ENCODE measurements at places on chromosomes 1 and 21.

DNA sequence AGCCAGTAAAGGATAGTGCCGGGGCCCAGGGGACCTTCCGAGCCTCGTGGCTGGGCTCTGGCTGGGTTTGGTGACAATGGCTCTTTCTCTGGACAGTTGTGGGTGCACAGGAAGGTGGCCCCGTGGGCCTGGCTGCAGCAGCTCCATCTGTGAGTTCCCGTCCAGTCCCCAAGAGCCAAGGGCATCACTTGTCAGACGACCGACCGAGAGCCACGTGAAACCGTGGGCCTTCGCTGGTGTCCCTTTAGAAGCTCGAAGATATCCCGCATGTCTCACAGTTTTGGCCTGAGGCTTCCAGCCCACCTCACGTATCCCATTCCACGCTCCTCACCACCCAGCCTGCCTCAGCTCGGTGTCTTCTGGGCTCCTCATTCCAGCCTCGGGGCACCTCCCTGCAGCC, 27.2 kb upstream of the UMODL1 start:
- no peak for DNase-seq

DNA sequence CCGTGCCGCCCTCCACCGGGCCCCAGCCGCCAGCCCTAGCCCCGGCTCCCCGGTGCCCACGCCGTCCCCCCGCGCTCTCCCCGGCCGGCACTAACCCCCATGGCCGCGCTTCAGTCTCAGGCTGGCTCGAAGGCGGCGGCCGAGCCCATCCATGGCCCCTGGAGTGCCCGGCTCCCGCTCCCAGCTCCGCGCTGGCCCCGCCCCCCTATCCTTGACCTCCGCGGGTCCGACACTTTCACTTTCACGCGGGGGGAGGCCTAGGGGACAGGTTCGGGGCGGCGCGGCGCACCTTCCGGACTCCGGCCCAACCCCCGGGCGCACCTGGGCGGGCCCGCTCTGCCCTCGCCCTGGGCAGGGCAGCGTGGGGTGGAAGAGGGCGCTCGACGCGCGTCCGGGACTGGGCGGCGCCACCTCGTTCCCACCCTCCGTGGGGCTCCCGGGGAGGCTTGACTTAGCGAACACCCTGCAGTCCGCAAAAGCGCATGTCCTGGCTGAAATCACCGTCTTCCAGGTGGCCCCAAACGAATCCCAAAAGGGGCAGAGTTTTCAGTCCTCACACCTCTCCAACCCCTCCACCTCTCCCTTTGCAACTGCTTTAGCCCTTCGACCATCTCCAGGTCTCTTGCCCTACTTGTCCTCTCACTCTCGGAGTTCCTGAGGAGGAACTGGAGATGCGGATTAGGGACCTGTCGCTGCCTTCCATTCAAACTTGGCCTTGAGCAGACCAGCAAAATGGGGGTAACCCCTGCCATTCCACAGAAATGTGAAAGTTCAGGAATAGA, 3.9 kb upstream of the DENND2D start:
- DNase-seq = no peak

DNA sequence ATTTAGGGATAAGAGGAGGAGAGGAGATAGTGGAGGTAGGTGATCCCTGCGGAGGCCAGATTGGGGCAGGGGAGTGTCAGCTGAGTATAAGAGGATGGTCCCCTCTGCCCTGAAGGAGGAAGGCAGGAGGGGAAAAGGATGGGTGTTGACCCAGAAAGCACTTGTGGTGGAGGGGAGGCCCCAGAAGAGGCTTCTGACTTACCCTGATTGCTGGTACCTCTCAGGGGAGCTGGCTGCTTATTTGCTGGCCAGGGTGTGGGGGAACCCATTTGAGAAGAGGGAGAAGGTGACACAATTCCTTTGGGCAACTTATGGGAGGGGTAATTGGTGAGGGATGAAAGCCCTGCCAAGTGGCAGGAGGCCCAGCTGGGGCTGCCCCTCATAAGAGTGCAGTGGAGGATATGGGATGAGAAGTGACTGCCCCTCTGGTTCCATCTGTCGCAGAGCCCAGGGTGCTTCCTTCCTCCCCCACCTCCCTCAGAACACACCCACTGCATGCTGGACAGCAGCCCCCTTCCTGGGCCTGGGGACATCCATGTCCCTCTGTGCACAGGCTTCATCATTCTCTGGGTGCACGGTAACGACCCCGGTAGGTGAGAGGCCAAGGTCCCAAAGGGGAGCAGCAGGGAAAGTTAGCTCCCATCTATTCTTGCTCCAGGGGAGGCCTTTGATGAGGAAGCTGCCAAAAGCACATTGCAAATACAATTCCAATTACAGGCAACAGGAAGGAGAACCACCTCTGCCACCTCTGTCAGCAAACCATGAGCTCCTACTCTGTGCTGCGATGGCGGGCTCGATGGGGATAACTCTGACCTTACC, 1.4 kb upstream of the PCSK9 start:
- no peak for DNase-seq

- peak; percentile 57 for DNase-seq
Observed at GRCh38 chr1:77281491-77282186, at the start of gene AK5. TSS of gene AK5 (plus strand) at chr1:77282019. CDS start at chr1:77282314, 295 bp downstream.

GRCh38 chr1:10267921-10268320, 57.6 kb downstream of the KIF1B start:
- no peak for DNase-seq

- DNase-seq = peak; percentile 51
Observed at GRCh38 chr1:228781161-228781808, 46.0 kb downstream of the RHOU start.

DNA sequence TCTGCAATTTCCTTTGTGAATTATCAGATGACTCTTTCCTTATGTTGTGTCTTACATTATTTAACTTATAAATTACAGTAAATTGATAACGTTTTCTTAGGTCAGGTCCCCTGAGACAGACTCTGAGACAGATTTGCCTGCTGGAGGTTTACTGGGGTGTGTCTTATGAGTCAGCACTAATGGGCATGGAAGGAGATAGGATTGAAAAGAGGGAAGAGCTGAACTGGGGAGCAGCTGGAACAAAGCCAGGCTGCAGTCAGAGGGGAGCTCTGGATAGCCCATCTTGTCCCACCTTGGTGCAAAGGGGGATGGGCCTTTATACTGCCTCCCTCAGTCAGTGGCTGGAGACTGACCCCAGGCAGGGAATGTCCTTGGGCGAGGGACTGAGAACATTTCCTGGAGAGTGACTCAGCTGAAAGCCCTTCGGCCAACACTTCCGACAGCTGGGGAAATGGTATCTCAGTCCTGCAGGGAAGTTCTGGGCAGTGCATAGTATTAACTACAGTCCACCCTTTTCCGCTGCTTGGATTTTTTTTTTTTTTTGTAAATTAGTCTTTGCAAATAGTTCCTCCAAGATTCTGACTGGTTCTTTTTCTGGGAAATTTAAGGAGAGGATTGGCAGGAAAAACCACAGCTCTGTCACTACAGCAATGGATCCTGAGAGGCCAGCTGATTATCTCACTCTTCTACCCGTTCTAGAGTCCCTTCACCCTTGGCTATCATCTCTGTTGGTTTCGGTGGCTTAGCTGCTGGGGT, 39.1 kb upstream of the CDC42BPA start:
- peak; percentile 86 for DNase-seq

GRCh38 chr1:248810727-248811513, 14.8 kb downstream of the SH3BP5L start:
- DNase-seq = peak; percentile 47

DNA sequence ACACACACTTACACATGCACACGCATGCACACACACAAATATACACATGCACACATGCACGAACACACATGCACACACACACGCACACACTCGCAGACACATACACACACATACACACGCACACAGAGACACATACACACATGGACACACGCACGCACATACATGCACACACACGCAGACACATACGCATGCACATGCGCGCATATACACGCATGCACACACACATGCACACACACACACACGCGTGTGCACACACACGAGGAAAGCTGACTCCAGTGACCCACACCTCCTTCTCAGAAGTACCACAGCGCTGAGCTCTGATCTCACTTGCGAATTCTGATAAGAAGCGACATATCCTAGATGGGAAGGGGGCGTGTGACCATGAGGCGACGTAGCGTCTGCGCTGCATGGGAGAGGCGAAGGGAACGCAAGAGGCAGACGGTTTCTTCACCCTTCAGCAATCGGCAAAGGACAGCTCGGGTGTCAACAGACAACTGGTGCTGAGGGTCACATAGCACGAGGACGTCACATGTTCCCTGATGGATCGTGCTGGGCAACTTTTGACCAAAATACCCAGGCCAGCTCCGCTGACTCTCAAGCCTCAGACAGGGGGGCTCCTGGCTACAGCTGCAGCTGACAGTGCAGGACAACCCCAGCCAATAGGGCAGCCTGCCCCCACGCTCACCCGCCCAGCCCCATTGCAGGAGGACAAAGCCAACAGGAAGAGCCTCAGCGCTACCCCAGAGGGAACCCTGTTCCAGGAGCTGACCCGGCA, 16.0 kb upstream of the PDE9A start:
- DNase-seq = no peak

DNA sequence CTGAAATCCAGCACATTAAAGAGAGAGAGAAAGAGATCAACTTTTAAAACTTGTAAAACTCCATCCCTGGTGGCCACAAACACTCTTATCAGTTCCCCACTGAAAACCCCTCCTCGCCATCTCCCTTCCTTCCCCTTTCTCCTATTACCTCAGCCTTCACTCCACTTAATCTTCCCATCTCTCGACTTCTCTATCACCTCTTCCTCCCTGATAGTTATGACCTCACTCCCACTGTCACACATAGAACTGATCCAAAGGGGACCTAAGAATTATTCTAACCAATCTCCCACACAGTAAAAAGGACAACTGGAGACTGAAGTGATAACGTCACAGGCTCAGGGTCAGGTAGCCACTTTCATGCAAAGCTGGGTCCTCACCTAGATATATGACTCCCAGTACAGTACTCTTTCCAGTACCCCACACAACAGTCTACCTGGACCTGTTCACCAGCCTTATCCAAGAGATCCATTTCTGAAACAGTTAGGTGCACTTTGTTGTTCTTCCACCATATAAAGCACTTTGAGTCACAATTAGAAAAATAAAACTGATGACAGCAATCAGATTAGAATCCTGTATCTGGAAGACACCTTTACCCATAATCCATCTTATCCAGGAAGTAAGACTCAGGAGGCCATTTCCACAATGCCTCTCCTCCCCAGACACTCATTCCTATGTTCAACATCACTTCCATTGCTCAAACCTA, 324.8 kb downstream of the SMYD3 start:
- DNase-seq = no peak

DNA sequence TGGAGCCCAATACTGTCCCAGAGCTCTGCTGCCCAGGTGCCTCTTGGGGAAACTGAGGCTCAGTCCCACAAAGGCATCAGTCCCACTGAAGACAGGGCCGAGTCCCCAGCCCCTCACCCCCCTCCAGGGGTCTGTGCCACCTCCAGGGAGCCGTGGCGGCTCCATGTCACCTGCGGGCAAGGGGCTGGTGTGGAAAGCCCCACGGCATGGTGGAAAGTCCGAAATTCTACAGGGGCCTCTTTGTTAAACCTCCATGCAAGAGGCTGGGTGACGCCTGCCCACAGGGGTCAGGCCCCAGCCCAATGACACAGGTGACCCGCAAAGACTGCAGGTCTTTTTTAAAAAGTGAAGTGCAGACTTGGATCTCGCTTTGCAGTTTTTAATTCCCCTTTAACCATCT, 3.3 kb upstream of the AIRE start:
- no peak for DNase-seq

- no peak for DNase-seq
Observed at GRCh38 chr1:9844756-9845155, 21.0 kb upstream of the CLSTN1 start.

- peak; percentile 88 for DNase-seq
Observed at GRCh38 chr1:184838504-184838951, 83.9 kb upstream of the EDEM3 start.

- DNase-seq = no peak
Observed at GRCh38 chr21:36697060-36697850, 1.7 kb upstream of the SIM2 start.

DNA sequence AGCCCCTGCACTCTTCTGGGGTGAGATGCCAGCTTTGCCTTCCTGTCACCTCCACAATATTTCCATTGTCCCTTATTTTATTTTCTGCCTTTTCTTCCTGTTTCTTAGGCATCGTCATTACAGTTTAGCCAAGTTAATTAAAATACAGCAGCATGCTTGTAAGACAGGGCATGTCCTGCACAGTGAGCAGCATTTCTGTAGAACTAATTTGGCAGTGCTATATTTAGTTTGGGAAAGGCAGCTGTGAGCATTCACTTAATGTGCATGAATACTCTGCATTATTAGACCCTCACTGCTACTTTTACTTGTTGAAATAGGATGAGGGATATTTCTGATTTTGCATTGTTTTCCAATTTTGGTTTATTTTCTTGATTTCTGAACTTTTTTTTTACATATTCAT, 133.3 kb downstream of the KCNK2 start:
- DNase-seq = no peak

DNA sequence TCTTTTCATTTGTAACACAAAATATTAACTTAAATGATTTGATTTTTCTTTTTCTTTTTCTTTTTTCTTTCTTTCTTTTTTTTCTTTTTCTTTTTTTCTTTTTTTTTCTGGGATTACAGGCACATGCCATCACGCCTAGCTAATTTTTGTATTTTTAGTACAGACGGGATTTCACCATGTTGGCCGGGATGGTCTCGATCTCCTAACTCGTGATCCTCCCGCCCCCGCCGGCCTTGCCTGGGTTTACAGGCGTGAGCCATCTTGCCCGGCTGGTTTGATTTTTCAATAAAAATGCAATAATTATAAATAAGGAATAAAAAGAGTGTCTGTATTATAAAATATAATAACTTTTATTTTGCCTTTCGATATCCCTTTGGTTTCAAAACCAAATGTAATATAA, 146.7 kb upstream of the RGS18 start:
- DNase-seq = no peak

GRCh38 chr21:19463966-19464365, 1060.4 kb upstream of the TMPRSS15 start:
- peak; percentile 60 for DNase-seq

DNA sequence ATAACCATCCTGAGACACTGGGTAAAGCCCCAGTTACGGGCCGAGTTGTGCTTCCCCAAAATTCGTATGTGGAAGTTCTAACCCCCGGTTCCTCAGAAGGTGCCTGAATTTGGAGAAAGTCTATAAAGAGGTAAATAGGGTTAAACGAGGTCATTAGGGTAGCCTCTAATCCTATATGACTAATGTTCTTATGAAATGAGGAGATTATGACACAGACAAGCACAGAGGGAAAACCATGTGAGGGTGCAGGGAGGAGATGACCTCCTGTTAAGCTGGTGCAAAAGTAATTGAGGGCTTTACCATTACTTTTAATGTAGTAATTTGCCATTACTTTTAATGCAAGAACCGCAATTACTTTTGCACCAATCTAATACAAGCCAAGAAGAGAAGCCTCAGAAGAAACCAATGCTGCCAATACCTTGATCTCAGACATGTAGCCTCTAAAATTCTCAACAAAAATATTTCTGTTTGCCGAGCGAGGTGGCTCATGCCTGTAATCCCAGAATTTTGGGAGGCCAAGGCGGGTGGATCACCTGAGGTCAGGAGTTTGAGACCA, 260.8 kb downstream of the GPATCH2 start:
- no peak for DNase-seq
